ENCODE measurements at places on chromosomes 12 and 14.

GRCh38 chr12:119201789-119202543, 23.2 kb downstream of the HSPB8 start:
- no peak for DNase-seq

GRCh38 chr14:62943202-62943601, 102.1 kb downstream of the KCNH5 start:
- no peak for DNase-seq

- no peak for DNase-seq
These were observed 12.2 kb upstream of the TUBA1A start for GRCh38 chr12:49200919-49201594.

- DNase-seq = no peak
These were observed 138.6 kb downstream of the TPH2 start for GRCh38 chr12:72077111-72077820.

- no peak for DNase-seq
These were observed 318.9 kb downstream of the SNAPC1 start for GRCh38 chr14:62081012-62081612.

GRCh38 chr14:92926931-92927330, 4.0 kb downstream of the CHGA start:
- DNase-seq = no peak

GRCh38 chr14:51585055-51585454, 66.7 kb upstream of the FRMD6 start:
- DNase-seq = no peak
